Activated naive CD4-positive, alpha-beta T cell treated with anti-CD3 and anti-CD28 coated beads, Interleukin-2, amount 10 ng/mL, durations not matched to agents 7 days and 5 days (primary cell): ENCODE measurements at places on chromosomes 2 and 18.
A peak's percentile ranks its signal among the peaks of the same experiment; 100 is the strongest.

GRCh38 chr2:188966079-188966571, 8.0 kb upstream of the COL3A1 start:
- no peak for DNase-seq

GRCh38 chr2:37664231-37664643, 7.2 kb downstream of the CDC42EP3 start:
- no peak for DNase-seq

DNA sequence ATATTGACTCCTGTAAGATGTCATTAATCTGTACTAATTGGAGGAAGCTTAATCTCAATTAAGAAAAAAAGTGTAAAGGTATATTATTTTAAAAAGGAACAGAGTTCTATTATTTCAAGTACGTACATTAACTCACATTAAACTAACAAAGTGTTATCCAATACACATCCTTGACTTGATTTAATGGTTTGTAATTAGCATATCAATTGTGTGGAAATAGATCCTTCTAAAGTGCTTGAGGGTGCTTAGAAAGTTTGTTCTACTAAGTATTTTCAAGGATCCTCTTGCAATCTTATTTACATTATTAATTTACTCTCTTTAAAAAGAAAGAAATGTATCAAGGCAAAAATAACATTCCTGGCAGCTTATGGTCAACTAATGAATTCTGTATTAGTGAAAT, 720.3 kb downstream of the KCNJ3 start:
- no peak for DNase-seq

GRCh38 chr2:241309684-241310117, 5.8 kb downstream of the HDLBP start:
- DNase-seq, result peak; percentile 77

DNA sequence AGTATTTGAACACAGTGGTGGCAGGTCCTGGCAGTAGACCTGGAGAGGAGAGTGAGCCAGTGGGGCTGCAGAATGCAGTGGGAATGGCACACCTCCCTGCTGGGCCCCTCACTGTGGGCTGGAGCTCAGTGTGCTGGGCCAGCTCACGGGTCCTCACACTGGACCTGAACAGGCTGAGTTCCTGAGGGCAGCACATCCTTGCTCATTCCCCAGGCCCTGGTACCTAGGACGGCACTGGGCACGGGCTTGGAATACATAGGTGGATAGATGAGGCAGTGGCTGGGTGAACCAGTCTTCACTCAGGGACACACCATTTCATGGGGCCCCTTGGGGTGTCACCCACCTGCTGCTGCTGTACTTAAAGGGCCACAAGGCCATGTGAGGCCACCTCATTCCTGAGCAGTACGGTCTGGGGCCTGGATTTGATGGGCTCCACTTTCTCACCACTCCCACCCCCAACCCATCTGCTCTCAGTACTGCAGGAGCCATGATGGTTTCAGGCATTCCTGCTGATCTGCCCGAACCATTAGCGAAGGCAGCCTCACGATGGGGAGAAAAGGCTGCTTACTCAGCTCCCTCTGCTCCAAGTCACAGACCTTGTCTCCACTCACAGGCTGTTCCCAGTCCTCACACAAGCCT, 4.2 kb downstream of the TMEM177 start:
- DNase-seq, result no peak

DNA sequence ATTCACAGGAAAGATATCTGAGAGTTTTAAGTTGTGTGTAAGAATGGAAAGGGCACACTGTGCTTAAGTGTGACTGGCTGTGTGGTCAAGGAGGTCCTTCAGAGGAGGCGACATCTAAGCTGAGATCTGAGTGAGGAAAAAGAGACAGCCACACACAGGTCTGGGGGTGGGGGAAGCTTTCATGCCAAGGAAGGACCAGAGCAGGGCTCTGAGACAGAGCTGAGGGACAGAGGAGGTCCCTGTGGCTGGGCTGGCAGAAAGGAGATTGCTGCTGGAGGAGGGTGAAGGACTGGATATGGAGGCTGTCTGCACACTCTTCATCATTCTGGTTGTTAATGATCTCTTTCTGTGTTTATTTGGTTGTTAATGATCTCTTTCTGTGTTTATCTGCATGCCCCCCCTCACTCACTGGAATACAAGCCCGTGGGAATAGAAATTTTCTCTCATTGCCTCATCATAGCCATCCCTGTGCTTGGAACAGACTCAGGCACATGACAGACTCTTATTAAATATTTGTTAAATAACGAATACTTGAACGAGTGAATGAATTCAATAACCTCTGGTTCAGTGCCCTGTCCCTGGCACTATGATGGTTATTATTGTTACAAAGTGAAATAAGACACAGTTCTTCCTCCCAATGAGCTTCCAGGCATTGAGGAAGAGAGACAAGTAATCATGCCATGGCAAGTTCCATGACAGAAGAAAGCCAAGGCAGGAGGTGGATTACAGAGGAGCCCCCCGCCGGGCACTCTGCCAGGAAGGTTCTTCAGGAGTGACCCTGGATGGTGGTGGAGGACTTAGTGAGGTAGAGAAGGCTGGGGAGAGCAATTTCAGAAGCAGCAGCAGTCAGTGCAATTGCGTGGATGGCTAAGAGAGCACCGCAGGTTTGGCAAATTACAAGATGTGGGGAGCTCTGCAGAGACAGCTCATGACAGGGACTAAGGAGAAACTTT, 399.4 kb upstream of the HS6ST1 start:
- no peak for DNase-seq

DNA sequence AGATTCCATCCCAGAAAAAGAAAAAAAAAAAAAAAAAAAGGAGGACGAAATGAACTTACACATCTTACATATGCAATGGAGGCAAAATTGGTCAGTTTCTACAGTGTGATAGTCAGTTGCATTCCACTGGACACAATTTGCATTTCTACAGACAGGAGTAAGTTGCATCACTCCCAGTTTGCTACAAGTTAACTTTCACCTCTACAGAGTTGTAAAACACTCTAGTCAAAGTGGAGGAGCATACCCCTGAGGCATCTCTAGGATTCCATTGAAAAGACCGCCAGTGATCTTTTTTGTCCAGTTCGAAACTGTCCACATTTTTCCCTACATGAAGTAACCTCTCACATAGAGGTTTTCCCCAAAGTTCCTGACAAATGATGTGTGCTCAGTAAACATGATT, 202.8 kb downstream of the VAPA start:
- DNase-seq, result no peak

DNA sequence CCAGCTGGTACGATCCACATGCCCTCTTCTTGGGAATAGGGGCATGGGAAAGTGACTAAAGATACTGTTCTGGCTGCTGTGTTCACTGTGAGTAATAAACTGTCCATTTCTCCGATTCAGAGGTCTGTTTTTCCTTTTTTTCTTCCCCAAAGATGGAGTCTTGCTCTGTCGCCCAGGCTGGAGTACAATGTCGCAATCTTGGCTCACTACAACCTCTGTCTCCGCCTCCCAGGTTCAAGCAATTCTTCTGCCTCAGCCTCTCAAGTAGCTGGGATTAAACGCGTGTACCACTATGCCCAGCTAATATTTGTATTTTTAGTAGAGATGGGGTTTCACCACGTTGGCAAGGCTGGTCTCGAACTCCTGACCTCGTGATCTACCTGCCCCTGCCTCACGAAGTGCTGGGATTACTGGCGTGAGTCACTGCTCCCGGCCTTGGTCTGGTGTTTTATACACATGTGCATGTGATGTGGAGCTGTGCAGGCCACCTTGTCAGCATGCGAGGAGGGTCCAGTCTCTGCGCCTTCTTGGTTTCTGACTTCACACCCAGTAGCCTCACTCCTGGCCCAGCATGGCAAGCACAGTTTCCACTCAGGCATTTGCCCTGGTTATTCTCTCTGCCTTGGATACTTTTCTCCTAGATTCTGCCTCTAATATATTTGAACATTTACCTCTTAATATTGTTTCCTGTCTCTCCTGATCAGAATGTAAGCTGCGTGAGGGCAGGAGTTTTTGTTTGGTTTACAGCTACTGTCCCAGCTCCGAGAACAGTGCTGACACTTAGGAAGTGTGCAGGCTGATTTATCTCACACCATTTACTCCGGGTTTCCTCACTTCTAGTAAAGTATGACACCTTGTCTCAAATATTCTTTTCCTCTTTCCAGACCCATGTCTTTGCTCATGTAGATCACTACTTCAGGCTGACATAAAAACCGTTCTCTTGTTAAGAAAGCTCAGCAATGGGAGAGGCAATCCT, 19.7 kb downstream of the PTPN18 start:
- no peak for DNase-seq

GRCh38 chr2:176091329-176092258, 927 bp upstream of the HOXD13 start:
- no peak for DNase-seq

GRCh38 chr18:8142131-8142711, 467.0 kb upstream of the RAB12 start:
- no peak for DNase-seq

GRCh38 chr2:46666044-46666679, 186.8 kb downstream of the TMEM247 start:
- no peak for DNase-seq

GRCh38 chr18:31612124-31612523, 20.4 kb downstream of the TTR start:
- DNase-seq, result no peak

- DNase-seq, result no peak
Observed at GRCh38 chr2:31580321-31581117, at the start of gene SRD5A2. Gene SRD5A2, minus strand, starts transcription at chr2:31580938. Its CDS starts 38 bp downstream, at chr2:31580900.

DNA sequence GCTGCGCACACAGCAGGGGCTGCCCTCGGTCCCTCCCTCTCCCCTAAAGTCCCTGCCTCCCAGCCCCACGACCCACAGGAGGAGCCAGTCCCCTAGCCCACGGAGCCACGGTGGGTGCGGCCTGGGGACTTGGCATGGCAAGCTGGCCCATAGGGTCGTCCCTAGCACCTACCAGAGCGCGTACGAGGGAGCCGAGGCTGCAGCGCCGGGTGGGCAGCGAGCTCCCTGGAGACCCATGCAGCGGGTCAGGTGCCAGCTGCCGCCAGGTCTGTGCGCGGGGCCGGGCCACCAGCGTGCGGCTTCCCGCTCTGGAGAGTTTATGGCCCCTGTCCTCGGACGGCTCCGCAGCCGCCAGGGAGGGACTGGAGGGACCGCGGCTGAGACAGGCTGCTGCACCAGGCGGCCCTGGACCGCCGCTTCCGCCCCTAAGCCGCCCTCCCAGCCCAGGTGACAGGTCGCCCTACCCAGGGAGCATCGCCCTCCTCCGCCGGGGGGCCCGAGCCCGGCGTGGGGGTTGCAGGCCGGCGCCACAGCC, 273.6 kb downstream of the CCDC74A start:
- no peak for DNase-seq

DNA sequence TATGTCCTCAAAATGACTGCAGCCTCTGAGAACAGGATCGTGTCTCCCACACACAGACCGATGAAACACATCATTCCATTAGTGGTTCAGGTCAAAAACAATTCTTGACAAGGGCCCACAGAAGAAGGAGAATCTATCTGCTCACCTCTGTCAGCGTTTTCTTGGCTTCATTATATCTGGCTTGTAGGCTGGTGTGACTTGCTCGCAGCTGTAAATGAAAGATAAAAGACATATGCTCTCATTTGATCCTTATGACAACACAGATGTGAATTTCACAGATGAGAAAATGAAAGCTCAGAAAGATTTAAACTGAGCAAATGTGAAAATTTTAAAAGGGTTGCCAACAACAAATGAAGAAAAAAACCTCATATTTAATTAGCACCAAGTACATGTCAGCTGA, 61.6 kb downstream of the CCDC93 start:
- DNase-seq, result no peak

DNA sequence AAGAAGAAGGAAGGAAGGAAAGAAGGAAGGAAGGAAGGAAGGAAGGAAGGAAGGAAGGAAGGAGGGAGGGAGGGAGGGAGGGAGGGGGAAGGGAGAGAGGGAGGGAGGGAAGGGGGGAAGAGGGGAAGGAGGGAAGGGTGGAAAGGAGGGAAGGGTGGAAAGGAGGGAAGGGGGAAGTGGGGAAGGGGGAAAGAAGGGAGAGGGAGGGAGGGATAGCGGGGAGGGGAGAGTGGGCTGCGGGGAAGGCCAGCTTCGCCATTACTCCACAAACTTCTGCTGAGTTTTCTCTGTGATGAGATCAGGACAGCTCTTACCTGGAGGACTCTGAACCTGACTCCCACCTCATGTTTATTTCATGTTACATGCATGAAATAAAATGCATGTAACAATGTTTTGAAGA, 601.5 kb upstream of the FSHR start:
- no peak for DNase-seq

DNA sequence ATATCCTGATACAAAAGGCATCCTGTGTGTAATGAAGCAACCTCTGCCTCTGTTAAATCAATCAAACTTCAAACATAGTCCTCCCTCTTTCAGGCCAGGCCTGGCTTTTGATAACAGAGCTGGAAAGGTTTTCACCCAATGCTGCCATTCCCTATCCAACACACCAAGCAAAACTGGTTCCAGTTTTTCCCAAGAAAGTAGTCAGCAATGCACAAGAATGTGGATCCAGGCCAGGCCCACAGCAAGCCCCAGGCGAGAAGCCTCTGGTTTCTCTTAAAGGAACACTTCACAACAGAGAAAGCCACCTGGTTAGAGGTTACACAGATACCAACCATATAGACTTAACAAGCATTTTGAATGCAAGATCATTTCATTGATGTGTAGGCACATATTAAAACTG, 49.2 kb upstream of the CCDC150 start:
- DNase-seq, result no peak

DNA sequence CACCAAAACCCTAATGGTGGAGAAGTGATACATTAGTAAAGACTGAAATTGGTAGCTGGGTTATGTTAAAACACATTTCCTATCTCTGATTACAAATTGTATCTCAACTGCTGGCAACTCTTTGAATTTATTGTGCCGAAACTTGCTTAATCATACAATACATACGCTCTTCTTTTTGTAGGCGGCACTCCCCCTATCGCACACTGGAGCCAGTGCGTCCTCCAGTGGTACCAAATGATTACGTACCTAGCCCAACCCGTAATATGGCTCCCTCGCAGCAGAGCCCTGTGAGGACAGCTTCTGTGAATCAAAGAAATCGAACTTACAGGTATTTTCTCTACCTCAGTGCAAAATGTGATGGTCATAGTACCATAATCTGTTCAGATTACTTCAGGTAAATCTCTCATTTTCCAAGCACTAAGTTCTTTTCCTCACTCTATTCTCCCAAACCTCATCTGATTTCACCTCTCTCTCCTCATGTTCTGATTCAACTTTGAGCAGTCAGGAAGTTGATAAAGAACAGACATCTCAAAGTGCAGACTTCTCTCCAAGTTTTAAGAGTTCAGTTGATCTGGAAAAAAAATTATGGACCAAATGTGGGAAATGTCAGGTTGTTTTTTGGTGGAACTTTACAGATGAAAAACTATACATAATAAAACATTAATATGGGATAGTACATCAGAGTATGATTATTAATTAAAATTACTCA, 66.5 kb downstream of the ABI2 start:
- no peak for DNase-seq

DNA sequence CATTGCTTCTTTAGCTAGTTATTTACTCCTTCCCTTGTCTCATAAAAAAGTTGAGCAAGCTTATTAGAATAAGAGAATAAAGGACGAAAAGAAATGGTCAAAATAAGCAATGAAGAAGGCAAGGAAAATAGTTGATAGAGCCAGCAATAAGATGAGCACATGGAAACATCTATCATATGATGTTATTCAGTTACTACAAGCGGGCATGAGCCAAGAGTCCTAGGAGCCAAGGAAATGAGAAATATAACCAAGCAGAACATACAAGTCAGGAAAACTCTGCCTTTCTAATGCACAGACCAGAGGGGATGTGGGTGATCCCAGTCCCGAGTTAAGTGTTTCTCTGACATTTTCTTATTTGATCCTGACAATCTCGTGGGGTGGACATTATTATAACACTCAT, 33.9 kb downstream of the INO80C start:
- DNase-seq, result no peak

GRCh38 chr2:240450532-240451107, 15.2 kb downstream of the GPC1 start:
- no peak for DNase-seq

- no peak for DNase-seq
Observed at GRCh38 chr2:172889768-172890430, 154.3 kb downstream of the RAPGEF4 start.
